Psoas muscle (tissue), 8 donors: ENCODE measurements at places on chromosomes 7 and 10. TPM values are rescaled to one million over a fixed set of nuclear protein-coding genes. Genes with fewer than 3 reads are reported as not detected.
A peak's percentile ranks its signal among the peaks of the same experiment; 100 is the strongest.

Gene AZGP1
- 0.49 TPM for total RNA-seq

Gene DRGX
- not detected for total RNA-seq

Gene PNLIPRP2
- total RNA-seq: not detected

DNA sequence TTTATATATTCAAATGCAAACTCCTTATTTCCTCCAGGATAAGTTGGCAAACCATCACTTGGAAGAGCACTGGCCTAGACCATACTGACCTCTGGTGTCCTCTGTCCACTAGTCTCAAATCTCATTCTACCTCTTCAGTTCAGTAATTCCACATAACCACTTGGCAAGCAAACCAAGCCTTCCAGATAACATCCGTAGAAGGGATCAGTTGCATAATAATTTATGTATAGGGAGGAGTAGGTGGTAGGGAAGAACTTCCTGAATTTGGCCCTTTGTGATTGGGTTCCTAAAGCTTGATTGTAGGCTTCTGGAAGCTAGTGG lies 55.0 kb downstream of the WAC start:
- no peak for DNase-seq

DNA sequence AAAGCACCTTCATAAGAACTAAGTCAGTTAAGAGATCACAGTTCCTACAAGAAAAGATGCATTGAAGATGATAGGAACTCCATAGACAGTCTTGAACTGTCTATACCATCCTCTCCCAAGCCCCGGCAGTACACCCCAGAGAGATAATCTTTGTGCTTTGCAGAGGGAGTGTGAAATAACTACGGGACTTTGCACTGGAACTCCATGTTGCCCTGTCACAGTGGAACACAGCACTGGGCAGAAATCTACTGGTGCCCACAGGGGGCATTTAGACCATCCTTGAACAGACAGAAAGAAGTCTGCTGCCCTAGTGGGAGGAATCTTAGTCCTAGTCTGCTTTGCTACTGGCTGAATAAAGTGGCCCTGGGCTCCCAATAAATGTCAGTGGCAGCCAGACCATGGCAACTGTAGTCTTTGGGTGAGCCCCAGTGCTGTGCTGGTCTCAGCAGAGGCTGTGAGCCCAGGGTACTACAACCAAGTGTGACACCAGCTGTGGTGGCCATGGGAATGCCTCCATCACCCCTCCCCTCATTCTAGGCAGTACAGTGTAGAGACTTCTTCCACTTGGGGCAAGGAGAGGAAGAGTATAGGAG lies 107.7 kb upstream of the TMEM168 start:
- DNase-seq: no peak

DNA sequence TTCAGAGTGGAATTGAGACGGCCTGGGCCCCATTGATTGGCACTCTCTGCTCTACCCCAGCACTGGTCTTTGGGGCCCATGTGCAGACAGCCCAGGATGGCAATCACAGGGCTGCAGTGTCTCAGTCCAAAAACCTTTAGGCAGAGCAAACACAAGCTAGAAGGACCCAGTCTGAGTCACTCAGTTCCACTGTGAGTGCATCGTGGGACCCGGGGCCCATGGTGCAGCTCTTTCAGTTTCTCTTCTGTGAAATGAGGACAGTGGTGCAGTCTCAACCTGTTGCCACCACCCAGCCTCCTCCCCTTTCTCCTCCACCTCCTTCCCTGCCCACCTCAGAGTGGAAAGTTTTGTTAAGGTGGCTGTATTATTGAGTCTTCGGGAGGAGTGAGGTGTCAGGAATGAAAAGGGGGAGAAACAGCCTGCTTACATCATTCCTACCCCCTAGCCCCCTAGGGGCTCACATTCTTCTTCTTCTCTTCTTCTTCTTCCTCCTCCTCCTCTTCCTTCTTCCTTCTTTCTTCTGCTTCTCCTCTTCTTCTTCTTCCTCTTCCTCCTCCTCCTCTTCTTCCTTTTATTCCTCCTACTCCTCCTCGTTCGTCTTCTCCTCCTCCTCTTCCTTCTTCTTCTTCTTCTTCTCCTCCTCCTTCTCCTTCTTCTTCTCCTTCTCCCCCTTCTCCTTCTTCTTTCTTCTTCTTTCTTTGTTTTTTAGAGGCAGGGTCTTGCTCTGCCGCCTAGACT lies 19.5 kb upstream of the CARD11 start:
- no peak for DNase-seq

DNA sequence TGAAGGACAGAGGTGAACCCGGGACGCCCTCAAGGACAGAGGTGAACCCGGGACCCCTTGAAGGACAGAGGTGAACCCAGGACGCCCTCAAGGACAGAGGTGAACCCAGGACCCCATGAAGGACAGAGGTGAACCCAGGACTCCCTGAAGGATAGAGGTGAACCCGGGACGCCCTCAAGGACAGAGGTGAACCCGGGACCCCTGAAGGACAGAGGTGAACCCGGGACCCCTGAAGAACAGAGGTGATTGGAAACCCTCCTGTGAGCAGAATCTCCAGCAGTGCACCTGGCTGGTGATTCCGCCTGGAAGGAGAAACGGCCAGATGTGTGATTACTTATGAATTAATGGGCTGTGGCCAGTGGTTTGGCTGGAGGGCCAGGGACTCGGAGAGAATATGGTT lies 272.3 kb downstream of the PTPRN2 start:
- no peak for DNase-seq

DNA sequence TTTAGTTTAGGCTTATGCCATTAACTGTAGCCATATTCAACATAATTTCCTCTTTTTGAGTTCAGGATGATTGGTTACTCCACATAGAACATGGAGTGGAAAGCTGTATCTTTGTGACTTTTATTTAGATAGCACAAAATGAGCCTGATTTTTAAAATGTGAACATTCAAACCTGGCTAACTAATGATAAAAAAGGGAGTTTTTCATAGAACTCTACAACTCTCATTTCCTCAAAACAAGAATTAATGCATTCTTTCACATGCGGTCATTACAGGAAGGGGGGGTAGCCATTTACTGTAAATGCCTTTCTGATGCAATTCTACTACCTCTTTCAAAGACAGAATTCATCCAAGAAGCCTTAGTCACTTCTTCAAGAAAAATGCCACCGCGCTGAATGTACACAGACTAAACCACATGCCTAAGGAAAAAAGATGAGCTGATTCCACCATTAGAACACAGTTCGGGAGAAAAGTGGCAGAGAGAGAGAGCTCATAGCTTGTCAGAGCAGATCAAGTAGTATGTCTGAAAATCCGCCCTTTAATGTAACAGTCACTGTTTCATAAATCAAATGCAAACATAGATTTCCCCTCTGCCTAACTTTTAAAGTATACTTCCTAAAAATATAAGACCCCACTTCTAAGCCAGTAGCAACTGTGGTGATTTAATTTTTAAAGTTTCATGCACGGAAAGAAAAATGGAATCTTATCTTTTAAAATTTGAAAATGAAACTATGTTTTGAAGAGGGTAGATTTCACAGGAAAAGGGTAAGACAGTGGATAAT lies 226.4 kb upstream of the KLF14 start:
- DNase-seq: no peak

Gene AP1S1
- 6.8 TPM for total RNA-seq

Gene SLC26A3
- not detected for total RNA-seq

DNA sequence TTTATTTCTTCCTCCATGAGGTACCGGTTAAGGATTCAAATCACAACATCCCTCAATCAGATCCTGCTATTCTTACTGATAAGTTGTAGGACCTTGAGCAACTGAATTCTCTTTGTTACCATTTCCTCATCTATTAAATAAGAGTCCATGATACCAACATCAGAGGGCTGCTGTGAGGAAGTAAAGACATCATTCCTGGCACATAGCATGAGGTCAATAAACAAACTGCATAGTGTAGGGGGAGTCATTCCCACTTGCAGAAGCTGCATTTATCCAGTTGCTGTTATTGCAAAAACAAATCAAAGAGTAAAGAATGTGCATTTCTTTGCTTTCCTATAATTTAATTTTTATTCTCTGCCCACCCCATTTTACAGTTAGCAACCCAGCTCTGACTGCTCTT lies 36.8 kb downstream of the LDB3 start:
- no peak for DNase-seq

Gene MAGI2
- 2.4 TPM for total RNA-seq

DNA sequence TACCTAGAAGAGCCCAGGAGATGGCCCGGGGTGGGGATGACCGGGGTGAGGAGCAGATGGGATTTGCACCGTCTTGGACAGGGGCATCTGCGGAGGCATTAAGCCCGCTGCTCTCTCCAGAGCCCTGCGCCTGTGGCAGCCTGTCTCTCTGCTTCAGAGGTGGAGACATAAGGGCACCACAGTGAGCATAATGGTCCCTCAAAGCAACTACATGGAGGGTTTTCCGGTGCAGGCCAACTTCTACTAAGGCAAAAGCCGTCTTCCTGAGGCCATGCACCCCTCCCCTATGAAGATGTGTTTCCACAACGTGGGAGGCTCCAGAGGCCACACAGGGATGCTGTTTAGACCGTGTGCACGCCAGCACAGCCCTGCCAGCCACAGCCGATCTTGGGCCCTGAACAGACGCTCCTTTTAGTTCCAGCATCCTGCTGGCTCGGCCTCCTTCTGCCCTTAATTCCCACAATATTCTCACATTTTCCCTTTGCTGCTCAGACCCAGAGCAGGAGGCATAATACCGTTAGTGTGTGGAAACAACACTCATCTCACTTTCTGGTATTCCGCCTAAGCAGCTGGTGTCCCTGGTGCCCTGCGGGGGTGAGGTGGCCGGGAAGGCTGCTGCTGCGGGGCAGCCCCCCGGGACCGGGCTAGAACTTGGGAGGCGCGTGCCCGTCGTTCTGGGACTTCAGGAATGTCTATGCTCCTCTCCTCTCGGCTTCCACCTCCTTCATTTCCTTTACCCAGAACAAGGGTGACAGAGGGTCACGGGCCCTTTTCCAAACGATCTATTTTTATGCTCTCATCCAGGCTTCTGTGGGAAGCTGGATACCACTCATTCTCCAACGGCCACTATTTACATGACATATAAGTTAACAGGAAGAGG lies 266.9 kb downstream of the TNS3 start:
- DNase-seq: peak; percentile 75

Gene SFTPA1
- not detected for total RNA-seq

Gene HK1
- 336 TPM for total RNA-seq

Gene PPIA
- total RNA-seq: 725 TPM

Gene ARHGEF5
- total RNA-seq: 0.28 TPM

GRCh38 chr7:117590191-117590590 lies 110.4 kb downstream of the CFTR start:
- no peak for DNase-seq

- DNase-seq: no peak
Measured at GRCh38 chr7:23472046-23472445, 1.8 kb upstream of the IGF2BP3 start.

DNA sequence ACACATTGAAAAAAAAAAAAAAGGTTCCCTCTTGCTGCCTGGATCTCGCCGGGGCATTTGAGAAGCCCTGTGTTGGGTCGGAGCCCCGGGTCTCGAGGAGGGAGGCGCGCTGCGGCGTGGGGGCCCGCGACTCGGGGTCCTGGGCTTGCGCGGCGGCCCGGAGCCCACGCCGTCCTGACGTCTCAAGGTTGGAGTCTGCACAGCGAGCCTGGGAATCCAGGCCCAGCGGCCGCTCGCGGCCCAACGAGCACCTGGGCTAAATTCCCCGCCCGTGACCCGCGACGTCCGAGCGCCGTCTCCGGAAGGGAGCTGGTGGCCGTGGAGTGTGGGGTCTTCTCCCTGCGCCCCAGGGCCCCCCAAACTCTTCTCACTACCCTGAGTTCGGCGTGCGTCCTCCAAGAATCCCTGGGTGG lies 1.4 kb upstream of the CTBP2 start:
- DNase-seq: peak; percentile 59

Gene STK31
- total RNA-seq: not detected

GRCh38 chr7:106273009-106273668 lies 11.6 kb downstream of the NAMPT start:
- DNase-seq: no peak

Gene ANKRD1
- total RNA-seq: 2,218 TPM

Gene OSBPL3
- 8.7 TPM for total RNA-seq
